H1 (cell line): ENCODE measurements at places on chromosomes 2 and 18. TPM values are rescaled to one million over a fixed set of nuclear protein-coding genes. Genes with fewer than 3 reads are reported as not detected.

Gene UGT1A9
- not detected in 2 replicates for polyA plus RNA-seq

Gene KLHL41
- not detected in 2 replicates for polyA plus RNA-seq

Gene CAD
- polyA plus RNA-seq: 130 and 197 TPM in 2 replicates

Gene EFHD1
- 4.5 and 5.3 TPM in 2 replicates for polyA plus RNA-seq

Gene SIGLEC15
- polyA plus RNA-seq: 0.20 and 0.39 TPM in 2 replicates

Gene RAD51AP2
- polyA plus RNA-seq: 0.02 and 0.03 TPM in 2 replicates

Gene DHRS9
- not detected in 2 replicates for polyA plus RNA-seq

Gene DNAJC27
- polyA plus RNA-seq: 1.4 and 1.5 TPM in 2 replicates

Gene TTR
- polyA plus RNA-seq: not detected in 2 replicates

Gene SMCHD1
- polyA plus RNA-seq: 4.5 and 9.3 TPM in 2 replicates

Gene C2orf66
- not detected in 2 replicates for polyA plus RNA-seq

DNA sequence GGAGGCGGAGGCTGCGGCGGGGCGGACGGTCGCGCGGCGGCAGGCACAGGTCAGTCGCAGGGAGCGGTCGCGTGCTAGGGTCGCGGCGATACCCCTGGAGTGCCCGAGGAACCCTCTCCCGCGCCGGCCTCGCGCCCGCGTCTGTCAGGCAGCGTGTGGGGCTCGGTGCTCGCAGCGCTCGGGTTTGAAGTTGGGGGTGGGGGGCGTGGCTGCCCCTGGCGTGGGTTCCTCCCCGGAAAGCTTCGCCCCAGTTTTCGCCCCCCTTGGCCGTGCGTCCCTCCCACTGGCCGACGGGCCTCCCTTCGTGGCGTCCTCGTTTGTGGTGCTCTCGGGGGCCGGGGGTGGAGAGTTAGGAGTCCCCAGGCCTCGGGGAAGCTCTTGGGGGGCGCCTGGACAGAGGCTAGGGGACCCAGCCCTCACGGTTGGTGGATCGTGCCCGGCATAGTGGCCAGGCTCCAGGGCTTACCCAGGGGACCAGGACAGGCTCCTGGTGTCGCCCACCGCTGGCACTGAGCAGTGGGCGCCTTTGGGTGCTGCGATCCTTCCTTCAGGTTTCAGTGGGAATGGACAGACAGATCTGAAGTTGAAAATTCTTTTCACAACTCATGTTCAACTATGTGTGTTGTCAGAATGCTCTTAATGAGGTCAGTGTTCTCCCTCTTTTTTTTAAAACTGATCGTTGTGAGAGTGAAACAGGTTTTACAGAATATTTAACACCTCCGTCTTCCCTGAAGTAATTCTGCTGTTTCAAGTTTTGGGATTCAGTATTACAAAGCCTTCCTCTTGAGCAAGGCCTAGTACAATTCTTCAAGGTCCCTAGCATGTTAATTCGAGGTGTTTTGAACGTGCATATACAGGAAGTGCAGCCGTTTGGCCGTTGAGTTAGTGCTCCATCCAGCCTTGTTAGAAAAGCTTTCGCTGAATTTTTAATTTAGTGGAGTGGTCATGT lies 604 bp downstream of the RALBP1 start:
- DNase-seq: no peak

- no peak for DNase-seq
Observed at GRCh38 chr2:824524-824923, 126.1 kb upstream of the SNTG2 start.

DNA sequence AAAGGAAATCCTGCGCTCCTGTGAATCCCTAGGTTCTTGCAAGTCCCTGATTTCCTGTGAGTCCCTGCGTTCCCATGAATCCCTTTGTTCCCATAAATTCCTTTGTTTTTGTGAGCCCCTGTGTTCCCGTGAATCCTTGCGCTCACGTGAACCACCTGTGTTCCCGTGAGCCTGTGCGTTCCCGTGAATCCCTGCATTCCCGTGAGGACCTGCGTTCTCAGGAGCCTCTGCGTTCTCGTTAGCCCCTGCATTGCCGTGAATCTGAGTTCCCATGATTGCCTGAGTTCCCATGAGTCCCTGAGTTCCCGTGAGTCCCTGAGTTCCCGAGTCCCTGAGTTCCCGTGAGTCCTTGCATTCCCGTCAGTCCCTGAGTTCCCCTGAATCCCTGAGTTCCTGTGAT lies 71.5 kb downstream of the SNTG2 start:
- no peak for DNase-seq

GRCh38 chr2:119073213-119073612 lies 85.3 kb downstream of the C1QL2 start:
- no peak for DNase-seq

GRCh38 chr2:209322041-209322440 lies 101.8 kb upstream of the MAP2 start:
- DNase-seq: no peak

GRCh38 chr18:76788571-76789317 lies 33.6 kb upstream of the ZNF236 start:
- no peak for DNase-seq

- no peak for DNase-seq
Observed at GRCh38 chr2:35989040-35989439, 366.5 kb upstream of the CRIM1 start.

DNA sequence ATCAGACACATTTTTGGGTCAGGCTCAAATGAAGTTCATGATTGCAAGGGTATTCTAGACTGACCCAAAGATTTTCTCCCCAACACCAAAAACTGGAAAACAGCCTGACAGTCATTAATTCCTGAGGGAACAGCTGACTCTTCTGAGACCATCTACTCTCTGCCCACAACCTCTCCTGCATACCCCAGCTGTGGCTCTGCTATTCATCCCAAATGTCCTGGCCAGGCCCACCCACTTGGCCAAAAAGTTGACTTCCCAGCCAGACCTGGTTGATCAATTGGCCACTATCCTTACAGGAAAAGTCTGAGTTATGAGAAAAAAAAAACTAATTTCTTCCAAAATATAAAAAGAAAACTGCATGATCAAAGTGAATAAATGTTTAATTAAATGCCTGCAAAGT lies 103.8 kb upstream of the ST3GAL5 start:
- no peak for DNase-seq

DNA sequence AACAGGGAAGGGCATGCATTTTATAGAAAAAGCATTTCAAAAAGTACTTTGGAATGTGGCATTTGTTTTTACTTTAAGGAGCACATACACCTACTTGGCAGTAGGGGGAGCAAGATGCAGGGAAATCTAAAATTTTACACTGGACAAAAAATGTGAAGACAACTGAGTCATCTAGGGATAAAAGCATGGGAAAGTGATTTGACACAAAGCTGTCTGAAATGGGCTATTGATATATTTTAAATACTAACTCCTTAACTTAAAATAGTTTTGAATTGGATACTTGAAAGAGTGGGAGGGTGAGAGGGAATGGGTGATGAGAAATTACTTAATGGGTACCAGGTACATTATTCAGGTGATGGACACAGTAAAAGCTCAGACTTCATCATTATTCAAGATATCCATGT lies 15.8 kb downstream of the TMEM200C start:
- no peak for DNase-seq

DNA sequence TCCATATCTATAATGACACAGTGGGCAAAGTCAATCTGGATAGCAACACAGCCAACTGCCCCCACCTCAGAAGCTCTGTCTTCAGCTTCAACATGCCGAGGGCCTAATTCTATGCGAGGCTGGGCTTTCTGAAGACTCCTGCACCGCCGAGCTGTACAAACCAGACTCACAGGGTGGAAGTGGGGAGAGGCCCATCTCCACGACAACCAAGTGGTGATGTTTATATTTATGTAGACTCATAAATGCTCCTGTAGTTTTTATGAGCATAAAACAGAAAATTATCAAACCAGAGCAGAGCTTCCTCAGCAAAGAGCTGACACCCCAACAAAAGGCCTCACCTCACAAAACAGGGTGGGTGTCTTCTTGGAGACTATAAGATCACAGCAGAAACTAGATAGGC lies 77.0 kb upstream of the LGALSL start:
- DNase-seq: no peak

DNA sequence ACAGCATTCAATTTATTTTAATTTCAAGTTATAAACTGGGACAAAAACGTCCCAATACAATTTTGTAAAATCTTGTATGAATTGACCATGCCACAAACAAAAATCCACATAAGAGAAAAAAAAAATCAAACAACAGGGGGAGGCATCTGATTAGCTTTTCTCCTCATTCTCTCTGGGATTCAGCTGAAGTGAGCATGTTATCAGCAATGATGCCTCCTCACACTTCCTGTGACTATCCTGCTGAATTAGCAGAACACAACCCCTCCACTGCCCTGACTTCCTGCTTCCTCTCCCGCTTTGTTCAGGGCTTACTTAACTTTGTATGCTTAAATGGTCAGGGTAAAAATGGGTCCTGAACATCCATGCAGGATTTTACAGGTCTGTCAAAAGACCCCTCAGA lies 132.2 kb upstream of the ITGB6 start:
- DNase-seq: no peak

GRCh38 chr2:101737478-101738255 lies 40.2 kb downstream of the MAP4K4 start:
- DNase-seq: no peak

- DNase-seq: no peak
Observed at GRCh38 chr18:63736876-63737275, 34.1 kb downstream of the SERPINB11 start.

DNA sequence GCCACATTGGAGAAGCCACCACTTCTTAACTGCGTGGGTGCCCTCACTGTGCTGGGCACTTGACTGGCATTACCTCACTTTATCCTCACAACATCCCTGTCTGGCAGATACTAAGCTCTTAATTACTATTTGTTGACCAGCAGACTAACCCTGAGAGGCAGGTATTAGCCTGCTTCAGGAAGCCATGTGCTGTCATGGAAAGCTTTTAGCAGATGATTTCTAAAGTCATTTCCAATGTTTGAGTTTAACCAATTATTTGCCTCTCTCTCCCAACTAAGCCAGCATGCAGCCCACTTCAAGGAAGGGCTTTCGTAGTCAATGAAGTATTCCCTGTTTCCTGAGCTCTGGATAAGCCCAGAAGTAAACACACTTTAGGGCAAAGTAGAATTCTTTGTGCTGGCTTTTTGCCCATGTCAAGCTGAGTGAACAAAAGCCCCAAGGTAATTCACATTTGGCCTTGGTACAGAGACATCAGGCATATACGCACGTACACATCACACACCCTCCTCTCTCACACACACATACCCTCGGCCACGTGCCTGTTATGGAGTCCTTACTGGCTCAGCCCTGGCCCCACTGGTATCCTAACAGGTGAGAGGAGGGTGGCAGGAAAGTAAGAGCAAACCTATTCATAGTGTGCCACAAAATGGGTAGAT lies 108.6 kb downstream of the C1D start:
- no peak for DNase-seq

DNA sequence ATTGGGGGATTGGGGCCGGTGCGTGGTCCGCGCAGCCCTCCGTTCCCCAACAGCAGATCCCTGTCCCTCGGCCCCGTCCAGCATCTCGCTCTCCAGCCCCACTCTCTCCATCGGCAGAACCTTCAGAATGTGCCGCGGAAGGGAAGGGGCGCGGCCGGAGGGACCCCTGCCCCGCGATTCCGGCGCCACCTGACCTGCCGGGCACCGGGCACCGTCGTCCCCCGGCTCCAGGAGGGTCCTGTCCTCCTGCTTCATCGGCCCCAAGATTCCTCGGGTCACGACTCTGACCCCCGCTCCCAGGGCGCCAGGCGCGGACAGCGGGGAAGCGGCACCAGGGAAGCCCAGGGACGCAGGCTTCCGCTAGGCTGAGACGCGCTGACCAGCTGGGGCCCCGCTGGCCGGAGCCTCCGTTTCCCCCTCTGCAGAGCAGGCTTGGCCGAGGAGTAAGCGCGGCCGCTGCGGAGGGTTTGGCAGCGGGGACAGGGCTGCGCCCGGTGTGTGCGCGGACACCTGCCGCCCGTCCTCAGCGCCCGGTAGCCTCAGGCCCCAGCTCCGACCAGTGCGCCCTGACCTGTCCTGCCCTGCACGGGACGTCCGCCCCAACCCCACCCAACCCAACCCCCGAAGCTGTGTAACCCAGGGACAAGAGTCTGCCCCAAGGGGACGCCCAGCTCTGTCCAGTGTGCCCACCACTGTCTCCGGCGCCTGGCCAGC lies 16.8 kb upstream of the BOK start:
- no peak for DNase-seq

DNA sequence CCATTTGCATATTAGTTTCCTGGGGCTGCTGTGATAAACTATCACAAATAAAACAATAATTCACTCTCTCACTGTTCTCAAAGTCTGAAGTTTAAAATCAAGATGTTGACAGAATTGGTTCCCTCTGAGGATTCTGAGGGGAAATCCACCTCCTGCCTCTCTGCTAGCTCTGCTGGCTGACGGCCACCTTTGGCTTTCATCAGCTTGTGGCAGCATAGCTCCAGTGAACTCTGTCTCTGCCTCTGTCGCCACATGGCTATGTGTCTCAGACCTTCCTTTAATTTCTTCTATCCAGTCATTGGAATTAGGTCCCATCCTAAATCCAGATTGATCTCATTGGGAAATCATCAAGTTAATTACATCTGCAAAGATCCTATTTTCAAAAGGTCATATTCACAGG lies 38.9 kb upstream of the TRIM43 start:
- DNase-seq: no peak

- no peak for DNase-seq
Observed at GRCh38 chr2:195009202-195009601, 647.8 kb upstream of the SLC39A10 start.

DNA sequence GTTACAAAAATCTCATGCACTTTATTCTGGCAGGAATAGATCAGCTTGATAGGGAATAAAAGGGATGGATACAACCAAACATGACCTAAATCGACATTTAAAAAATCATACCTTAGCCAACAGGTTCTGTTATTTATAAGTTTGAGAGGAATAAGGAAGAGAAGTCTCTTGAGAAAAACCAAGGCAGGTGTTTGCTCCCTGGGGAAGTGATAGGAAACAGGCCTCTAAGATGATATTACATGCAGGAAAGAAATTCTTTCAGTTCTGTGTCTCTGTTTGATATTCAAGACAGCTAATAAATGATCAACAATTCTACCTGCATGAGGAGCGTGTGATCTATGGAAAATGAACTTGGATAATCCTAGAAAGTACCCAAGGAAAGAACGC lies 184.8 kb upstream of the ZEB2 start:
- no peak for DNase-seq

DNA sequence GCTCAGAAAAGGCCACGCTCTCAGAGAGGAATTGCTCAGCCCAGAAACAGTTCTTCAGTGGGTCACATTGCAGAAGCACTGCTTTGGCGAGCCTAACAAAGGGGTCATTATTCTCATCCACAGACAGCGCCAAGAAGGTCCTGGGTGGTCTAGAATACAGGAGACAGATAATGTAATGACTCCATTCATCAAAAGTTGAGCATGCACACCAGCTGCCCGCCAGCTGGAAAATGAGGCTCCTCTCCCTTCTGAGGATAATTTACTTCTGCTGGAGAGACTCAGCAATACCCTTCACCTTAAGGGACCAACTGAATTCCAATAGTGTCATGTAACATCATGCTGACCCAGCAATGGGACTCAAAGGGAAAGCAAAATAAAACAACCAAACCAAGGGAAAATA lies 79.9 kb downstream of the TRIB2 start:
- no peak for DNase-seq

- no peak for DNase-seq
Observed at GRCh38 chr2:146037334-146037870, 1517.5 kb upstream of the ZEB2 start.
